ENCODE measurements at places on chromosomes 2 and 18.

DNA sequence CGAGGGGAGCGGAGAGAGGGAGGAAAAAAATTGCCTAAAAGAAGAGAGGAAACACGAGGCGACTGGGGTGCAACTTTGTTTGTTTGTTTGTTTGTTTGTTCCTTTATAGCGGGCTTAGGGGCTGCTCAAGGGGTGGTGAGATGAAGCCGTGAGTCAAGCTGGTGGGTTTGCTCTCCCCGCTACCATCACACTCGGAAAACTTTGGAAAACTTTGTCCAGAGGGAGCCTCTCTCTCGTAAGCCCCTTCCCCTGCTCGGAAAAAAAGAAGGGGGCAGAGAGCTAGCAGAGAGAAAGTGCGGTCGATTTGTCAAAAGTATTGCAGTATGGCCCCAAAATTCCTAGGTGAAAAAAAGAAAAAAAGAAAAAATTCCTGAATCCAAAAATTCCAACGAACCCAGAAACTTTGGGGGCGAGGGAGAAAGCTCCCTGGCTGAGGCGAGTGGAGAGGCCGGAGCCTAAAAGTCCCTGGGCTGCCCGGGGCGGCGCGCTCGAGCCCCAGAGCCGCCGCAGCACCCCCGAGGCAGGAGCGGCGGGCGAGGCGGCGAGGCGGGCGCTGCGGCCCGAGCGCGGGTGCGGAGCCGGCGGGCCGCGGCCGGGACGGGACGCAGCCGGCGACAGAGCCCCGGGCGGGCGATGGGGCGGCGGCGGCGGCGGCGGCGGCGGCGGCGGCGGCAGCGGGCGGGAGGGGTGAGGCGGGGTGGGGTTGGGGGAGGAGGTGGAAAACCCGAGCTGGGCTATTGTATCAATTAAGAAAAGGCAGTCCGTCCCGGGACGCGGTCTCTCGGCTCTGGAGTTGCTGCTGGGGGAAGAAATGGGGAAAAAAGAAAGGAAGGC, 558 bp upstream of the CYP26B1 start:
- DNase-seq, result no peak

- no peak for DNase-seq
Observed at GRCh38 chr18:13572721-13573120, 153.6 kb downstream of the FAM210A start.

- DNase-seq, result no peak
Observed at GRCh38 chr18:2258954-2259353, 312.4 kb downstream of the METTL4 start.

GRCh38 chr2:134774786-134775641, 56.2 kb upstream of the TMEM163 start:
- DNase-seq, result no peak

GRCh38 chr18:37297106-37297505, 268.5 kb downstream of the CELF4 start:
- no peak for DNase-seq

- no peak for DNase-seq
Observed at GRCh38 chr2:126704434-126705160, 48.6 kb downstream of the GYPC start.

- DNase-seq, result no peak
Observed at GRCh38 chr2:64748561-64748960, 94.8 kb upstream of the SERTAD2 start.

- DNase-seq, result no peak
Observed at GRCh38 chr18:70453058-70453775, 164.4 kb downstream of the SOCS6 start.

GRCh38 chr2:120456867-120457266, 110.9 kb downstream of the INHBB start:
- no peak for DNase-seq

All from stimulated activated CD4-positive, alpha-beta T cell treated with anti-CD3 and anti-CD28 coated beads, Interleukin-2, amount 100 ng/mL, for 48 hours (primary cell).